ENCODE measurements at places on chromosomes 11 and 22.

- DNase-seq, result no peak
Measured at GRCh38 chr11:119912229-119912628, 183.2 kb upstream of the NECTIN1 start.

GRCh38 chr11:107780136-107780535 is 68.3 kb upstream of the SLN start:
- DNase-seq, result no peak

DNA sequence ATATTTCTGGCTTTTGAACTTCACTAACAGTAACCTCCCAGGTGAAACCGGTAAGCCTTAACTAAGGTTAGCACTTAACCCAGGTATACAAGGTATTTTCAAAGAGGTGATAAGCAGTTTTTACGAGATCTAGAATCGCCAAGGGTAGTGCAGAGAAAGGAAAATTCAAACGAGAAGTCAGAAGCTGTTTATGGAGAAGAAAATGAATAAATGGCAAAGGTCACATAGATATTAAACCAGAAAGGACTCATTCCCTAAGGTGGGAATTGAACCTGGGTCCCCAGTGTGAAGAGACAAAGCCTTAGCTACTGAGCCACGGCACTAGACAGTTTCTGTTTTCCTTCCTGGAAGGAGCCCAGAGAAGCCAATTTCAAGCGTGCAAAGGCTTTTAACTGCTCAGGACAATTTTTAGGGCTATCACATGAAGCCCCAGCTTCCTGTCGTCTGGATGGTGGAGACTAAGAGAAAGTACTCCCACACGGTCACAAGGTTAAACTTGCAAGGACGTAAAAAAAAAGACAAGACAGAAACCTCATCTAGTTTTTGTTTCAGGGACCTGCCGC is 5.7 kb upstream of the C1QTNF6 start:
- DNase-seq, result peak; percentile 35

DNA sequence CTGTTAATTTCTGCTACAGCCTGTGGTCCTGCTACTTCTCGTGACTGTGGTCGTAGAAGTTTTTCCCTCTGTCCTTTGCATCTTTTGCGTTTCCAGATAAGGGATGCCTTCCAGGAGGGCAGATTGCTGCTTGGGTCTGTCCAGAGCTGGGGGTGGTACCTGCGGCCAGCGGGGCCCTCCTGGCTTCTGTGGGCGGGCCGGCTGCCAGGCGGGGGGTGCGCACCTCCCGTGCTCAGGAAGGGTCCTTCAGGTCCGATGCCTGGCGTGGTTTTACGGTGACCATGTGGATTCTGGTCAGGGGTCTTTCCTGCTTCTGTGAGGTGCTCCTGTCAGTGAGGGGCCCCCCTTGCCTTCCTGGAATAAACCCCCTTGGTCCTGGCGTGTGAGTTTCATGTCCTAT is 84.8 kb downstream of the KCNQ1 start:
- no peak for DNase-seq

- no peak for DNase-seq
Measured at GRCh38 chr11:102391549-102392237, 44.7 kb downstream of the BIRC2 start.

DNA sequence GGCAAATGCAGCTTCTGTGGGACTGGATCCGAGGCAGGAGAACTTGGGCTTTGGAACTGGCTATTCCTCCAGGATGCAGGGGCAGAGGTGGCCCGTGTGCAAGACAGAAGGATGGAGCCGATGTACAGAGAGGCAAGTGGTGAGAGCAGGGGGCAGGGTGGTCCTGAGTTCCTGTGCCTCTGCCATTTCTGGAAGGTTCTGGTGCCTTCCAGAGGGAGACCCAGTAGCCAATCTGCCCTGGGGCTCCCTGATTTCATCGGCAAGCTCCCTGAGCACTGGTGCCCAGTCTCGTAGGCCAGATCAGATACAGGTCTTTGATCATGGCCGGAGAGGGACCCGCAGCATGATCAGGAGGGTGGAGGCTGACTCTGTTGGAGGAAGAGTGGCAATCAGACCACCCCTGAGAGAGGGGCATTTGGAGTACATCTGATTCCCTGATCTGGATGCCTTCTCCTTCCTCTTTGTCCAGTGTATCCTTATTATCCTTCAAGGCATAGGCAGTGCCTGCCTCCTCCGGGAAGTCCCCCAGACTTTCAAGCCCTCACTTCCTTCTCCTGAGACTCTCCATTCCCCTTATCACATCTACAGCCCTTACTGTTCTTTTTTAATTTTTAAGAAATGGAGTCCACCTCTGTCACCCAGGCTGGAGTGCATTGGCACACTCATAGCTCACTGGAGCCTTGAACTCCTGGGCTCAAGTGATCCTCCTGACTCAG is 9.7 kb downstream of the MRGPRD start:
- DNase-seq, result no peak

DNA sequence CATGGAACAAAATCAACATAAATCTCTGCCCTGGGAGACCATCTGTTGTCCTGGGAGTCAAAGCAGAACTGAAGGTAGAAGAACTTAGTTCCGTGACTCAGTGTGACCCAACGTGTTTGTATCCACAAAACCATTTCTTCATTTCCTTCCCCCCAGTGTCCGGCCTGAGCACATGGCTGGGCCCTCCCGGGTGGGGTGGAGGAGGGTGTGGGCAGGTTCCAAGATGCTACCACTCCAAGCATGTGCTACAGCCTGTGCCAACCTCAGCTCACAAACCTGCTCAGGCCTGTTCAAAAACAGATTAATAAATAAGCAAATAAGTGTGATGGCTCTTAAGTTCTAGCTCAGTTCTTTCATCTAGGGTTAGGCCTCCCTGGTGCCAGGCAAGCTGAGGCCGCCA is 55.3 kb downstream of the SHANK2 start:
- DNase-seq, result no peak

GRCh38 chr11:9574622-9575259 is 1.3 kb downstream of the WEE1 start:
- peak; percentile 9 for DNase-seq

DNA sequence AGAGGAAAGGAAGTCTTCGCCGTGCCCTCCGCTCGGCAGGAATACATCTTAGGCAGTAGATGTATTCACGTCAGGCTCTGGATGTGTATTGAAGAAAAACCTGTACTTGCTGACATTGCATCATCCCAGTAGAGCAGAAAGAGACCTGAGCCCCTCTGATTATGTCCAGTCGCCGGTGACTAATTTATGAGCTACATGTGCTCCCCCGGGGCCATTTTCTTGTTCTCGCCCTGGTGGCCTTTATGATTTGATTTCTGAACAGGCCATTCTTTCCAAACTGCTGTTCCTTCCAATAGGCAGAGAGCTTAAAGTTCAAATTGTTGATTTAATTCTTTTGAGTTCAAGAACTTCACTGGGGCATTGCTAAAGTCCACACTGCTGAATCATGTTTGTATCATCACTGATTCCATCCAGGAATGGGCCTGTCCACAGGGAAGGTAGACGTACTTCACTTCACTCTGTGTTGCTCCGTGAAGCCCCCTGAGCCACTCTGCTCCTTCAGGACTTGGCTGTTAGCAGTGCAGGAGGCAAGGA is 137.3 kb upstream of the RASSF10 start:
- DNase-seq, result no peak

DNA sequence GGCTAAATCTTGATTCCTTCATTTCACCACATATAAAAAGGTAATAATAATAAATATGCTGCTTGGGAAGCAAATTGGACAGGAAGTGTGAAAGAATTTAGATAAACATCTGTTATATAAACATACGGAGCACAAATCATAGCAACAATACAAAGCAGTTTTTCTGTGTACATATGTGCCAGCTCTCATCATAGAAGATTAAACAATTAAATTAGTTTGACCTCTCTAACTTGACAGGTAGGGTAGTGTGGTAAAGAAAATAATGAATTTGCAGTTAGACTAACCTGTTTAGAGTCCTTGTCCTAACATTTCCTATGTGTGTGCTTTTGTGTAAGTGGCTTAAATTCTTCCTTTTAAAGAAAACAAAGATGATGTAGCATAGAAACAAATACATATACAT is 995.7 kb upstream of the TENM4 start:
- no peak for DNase-seq

DNA sequence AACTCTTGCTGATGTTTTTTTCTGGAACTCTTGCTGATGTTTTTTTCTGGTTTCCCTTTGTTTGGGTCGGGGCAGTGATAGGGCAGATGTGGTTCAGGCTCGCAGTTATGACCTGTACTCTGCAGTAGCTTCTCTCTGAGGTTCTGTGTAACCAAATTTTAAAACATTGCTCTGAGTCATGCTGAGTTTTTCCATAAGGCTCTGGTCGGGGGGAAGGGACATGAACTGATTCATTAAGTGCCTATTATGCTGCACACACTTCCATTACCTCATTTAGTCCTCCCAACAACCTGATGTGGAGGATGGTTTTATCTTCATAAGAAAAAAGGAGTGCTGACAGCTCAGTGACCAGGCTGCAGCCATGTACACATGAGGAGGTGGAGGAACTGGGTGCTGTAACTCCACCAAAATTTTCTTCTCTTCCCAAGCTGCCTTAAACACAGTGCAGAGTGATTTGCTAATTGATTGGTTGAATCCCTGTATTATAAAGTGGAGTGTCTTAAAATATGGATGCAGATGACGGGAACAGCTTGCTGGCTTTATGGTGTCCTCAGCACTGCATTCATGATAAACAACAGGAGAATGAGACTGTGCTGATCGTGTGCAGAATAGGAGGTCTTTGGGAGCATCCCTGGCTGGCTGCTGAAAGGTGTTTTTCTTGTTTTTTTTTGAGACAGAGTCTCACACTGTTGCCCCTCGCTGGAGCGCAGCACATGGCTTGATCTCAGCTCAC is 19.1 kb downstream of the TNRC6B start:
- no peak for DNase-seq

GRCh38 chr22:22902247-22903001 is 14.8 kb downstream of the IGLL5 start:
- no peak for DNase-seq

DNA sequence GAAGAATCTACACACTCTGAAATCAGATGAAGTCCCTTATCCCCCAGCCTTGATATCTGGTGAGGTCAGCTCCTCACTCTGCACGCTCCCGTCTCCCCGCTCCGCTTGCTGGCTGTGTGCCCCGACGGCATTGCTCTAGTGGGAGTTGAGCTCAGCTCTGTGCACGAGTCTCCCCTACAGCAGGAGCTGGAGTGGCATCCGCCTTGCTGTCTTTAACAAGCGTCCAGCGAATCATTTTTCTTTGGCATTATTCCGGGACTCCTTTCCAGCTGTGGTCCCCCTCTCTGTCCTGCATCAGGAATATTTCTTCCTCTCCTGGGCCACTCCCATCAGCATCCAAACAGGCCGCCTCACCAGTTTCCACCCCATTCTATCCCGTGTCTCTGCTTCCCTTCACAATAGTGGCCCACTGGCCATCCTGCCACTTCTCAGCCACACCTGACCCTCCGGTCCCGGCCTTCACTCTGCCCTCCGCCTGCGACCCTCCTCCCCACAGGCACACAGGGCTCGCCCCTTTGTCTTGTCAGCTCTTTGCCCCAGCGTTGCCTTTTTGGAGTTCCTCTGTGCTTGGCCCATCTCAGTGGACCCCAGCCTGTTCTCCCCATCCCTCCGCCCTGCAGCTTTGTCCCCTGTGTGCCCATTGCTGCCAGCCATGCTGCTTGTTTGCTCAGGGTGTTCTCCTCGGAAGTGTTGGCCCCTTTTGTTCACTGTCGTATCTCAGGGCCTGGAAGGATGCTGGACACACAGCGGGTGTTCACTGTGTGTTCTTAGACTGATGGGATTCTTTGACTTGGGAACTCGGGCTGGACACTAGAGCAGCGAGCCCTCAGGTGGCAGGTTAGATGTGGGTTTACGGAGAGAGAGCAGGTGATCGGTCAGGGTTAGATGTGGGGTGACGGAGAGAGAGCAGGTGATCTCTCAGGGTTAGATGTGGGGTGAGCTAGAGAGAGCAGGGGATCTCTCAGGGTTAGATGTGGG is 441.8 kb downstream of the TBC1D22A start:
- no peak for DNase-seq

GRCh38 chr22:47705350-47705749 is 942.9 kb downstream of the TBC1D22A start:
- DNase-seq, result no peak

GRCh38 chr11:32116668-32117067 is 25.8 kb downstream of the RCN1 start:
- DNase-seq, result no peak

DNA sequence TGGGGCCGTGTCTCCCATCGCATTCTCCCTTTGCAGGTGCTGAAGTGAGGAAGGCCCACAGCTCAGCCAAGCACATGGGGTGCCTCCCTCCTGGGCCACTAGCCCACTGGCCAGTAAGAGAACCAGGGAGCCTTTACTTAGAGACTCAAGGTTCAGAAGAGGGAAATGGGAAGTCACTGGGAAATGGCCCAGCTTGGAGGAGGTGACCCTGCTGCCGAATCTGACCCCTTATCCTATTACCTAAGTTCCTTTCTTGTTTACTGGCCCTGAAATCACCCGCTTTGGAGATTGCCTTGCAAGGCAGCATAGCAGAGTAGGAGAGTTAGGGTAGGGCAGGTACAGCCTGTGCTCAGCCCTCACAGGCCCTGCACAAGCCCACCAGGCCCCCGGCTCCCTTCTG is 24.4 kb downstream of the UPB1 start:
- DNase-seq, result no peak

- peak; percentile 48 for DNase-seq
Measured at GRCh38 chr11:113532697-113533424, 57.7 kb upstream of the DRD2 start.

DNA sequence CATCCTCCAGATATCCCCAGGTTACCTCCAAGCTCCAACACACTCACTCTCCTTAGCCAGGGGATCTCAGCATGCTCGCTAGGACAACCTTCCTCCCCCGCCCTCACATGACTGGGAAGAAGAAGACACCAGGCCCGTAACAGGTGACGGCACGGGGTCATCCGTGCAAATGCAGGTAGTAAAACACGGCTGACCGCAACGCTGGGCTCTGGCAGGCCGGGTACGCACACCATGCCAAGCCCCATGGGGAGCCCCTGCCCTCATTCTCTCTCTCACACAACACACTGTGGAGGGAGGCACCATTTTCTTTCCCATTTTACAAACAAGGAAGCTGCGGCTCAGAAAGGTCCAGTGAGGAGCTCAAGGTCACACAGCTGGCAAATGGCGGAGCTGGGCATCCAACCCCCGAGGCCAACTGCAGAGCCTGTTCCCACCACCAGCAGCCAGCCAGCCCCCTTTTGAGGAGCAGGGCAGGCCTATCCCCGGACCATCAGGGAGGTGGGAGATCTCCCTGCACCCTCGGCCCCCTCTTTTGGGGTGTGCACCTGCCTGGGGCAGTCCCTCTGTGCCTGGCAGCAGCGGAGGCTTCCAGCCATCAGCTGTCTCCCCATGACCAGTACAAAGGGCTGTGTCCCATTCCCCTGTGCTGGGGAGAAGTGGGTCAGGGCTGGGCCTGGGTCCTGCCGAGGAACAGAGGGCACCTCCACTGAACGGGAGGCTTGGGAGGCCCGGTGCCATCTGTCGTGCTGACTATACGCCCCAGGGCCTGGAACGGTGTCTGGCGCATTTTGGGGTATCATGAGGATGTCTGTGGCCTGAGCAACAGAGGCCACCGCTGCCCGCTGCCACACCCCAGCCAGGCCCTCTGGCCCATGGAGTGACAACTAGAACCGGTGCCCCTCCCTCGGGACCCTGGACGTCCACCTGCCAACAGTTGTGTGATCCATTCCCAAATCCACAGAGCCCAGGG is 280.9 kb downstream of the CTTN start:
- DNase-seq, result no peak
